Midbrain (tissue), 1 donor: ENCODE measurements at places on chromosomes 11 and 22.
A peak's percentile ranks its signal among the peaks of the same experiment; 100 is the strongest.

DNA sequence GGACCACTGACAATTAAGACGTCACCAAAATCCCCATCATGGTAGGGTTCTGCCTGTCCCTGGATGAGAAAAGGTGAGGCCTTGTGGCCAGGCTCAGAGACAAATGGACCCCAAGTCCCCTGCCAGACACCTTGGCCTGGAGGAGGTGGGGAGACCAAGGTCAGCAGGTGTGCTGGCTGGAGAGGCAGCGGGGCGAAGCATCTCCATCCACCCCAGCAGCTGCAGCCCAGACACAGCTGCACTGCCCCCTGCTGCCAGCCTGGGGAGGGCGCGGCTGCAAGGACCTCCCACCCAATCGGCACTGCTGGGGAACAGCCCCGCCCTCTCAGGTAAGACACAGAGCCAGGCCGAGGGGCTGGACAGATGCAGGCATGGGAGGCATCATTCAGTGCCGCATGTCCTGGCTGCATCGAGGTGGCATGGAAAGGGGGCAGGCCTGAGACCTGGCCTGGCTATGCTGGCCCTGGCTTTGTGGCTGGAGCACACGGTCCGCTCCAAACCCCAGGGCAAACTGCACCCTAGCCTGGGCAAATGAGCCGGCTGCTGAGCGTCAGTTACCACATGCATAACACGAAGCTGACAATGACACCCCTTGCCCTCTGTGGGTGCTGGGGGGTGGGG is 12.2 kb upstream of the MFNG start:
- no peak for DNase-seq

DNA sequence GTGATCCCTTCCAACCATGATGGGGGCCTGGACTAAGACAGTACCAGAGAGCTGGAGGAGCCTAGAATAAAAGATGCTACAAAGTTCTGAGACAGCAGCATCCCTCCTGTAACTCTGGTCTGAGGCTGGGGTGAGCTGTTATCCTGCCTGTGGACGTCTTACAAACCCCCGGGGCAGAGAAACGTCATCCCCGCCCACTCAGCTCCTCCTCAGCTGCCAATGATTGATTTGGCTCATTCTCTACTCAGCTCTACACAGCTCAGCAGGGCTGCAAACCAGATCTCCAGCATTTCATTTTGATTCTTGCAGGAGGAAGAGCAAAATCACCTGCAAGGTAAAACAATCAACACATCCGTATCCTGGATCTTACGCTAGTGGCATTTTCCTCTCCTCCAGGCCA is 55.5 kb downstream of the CSNK2A3 start:
- no peak for DNase-seq

- DNase-seq = peak; percentile 85
These were observed 7.4 kb downstream of the USP2 start for GRCh38 chr11:119373921-119374631.

GRCh38 chr11:22930816-22931594 is 70.7 kb upstream of the CCDC179 start:
- DNase-seq = no peak

- DNase-seq = no peak
These were observed 57.8 kb downstream of the PPP6R2 start for GRCh38 chr22:50400931-50401330.

DNA sequence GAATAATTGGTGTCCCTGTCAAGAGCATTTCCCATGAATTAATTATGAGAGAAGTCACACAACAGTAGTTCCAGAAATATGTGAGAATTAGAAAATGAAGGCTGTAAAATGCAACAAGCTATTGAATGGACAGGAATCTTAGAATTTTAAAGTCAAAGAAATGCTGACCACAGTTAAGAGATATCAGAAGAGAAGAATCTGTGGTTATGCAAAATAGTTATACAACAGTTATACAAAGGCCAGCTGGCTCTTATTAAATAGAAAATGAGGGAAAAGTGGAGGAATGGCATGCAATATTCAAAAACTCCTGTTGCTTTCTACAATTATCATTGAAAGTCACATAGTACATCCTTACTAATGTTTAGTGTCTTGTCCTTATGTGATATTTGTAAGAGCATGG is 27.4 kb downstream of the CASP12 start:
- DNase-seq = no peak

DNA sequence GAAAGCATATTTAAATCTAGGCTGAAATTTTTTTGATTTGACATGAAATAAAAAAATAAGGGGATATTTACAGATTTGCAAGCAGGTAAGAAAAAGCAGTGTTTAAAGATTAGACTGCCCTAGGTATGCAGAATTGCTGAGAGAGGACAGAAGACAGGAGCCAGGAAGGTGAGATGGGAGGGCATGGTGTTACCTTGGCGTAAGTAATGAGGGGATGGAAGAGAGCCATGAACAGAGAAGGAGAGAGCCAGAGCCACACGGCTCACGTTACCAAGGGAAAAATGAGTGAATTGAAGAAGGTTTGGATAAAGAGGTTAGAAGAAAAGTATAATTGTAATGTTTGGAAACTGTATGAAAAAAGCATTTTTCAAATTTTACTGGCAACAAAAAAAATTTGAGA is 904.3 kb downstream of the OPCML start:
- no peak for DNase-seq

DNA sequence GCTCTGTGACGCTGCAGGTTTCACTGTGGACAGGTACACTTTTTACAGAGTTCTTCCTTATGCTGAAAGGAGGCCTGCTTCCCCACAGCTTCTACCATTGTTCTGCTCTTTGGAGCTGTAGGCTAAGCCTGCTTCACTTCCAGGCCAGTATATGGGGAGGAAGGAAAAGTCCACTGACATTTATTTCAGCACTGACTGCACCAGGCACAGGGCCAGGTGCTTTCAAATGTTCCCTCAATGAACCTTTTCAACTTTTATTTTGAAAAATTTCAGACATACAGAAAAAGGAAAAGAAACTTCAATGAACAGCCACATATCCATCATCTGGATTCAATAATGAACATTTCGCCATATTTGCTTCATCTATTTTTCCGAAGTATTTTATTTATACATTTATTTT is 22.0 kb downstream of the POU2F3 start:
- DNase-seq = no peak

DNA sequence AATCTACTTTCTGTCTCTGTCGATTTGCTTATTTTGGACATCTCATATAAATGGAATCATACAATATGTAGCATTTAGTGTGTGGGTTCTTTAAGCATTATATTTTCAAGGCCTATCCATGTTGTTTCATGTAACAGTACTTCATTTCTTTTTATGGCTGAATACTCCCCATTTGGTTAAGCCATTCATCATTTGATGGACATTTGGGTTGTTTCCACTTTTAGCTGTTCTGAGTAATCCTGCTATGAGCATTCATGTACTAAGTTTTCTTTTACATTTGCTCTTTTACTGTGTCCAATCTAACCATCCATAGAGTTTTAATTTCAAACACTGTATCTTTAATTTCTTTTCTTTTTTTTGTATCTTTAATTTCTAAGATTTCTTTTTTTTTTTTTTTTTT is 55.6 kb upstream of the SPTBN2 start:
- DNase-seq = no peak

GRCh38 chr22:40648386-40648785 is 11.9 kb upstream of the MRTFA start:
- DNase-seq = no peak

DNA sequence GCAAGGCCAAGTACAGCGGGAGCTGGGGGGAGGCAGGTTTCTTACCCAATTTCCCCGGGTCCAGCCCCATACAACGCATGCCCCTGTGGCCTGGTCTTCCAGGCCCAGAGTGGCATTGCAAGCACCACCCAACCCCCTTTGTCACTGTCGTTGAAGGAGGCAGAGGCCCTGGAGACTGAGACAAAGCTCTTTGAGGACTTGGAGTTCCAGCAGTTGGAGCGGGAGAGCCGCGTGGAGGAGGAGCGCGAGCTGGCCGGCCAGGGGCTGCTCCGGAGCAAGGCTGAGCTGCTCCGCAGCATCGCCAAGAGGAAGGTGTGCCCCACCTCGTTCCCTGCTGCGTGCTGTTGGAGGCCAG is 27.8 kb downstream of the PHLDB1 start:
- no peak for DNase-seq

DNA sequence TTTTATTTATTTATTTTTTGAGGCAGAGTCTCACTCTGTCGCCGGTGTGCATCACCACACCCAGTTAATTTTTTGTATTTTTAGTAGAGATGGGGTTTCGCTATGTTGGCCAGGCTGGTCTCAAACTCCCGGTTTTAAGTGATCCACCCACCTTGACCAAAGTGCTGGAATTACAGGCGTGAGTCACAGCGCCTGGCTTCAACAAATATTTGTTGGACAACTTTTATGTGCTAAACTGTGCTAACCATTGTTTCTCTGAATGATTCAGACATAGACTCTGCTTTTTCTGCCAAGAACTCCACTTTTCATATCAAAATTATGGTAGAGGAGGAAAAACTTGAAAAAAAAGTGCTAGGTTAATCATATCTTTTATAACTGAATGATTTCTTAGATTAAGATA is 36.3 kb downstream of the MMP7 start:
- no peak for DNase-seq

DNA sequence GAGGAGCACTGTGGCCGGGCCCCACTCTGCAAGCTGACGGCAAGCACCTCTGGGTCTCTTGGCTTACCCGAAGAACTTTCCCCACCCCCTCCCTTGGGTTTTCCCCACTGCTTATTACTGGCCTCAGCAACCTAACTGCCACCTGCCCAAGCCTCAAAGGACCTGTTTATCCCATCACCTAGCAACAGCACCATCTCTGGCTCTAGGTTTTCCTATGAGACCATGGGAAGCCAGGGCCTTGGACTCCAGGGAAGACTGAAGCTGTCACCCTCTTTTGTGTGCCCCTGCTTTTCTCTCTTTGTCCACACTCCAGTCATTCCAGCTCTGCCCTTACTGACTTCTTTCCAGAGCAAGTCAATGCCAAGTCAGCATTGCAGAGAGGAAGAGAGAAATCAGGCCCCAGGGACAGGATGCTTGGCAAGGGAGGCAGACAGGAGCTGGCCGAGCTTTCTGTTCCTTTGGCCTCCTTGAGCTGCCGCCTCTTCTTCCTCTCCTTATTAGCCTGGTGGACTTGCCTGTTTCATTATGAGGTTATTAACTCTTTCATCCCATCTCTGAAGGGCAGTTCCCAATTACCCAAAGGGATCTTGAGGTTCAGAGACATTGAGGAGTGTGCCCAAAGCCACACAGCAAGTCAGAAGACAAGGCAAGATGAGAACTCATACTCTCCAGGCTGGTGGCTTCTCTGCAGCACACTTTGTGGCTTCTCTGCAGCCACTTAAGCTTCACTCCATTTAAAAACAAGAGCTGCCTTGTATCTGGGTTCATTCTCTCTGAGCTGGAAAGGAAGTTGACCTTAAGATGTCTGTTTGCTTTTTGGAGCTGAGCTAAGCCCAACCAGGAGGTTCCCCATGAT is at the start of gene SMIM35:
TSS of gene SMIM35 (minus strand) at position 51 of the 856 bp plus-strand sequence. CDS start 206 bp downstream, outside the sequence.
- DNase-seq = peak; percentile 9

- no peak for DNase-seq
These were observed 174.7 kb downstream of the TBC1D22A start for GRCh38 chr22:46937185-46937584.

GRCh38 chr11:64762674-64763525 is 3.1 kb upstream of the PYGM start:
- peak; percentile 43 for DNase-seq

DNA sequence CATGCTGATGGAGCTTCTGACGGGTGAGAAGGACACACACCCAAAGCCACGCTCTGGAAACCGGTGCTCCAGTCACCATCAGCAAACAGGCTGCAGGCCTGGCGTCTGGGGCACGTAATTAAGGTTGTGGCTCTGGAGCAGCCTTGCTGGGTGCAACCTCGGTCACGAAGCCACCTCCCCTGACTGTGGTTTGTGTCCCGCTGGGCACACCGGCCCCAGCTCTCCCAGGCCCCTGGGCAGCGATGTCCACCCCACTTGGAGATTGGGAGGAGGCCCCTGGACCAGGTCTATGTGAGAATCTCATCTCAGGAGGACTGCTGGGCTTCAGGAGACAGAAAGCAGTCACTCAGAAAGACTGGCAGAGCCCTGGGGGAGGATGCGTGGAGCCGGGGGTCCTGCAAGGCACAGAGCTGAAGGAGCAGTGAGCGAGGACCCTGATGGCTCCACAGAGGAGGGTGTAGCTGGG is 631.6 kb downstream of the BRD1 start:
- no peak for DNase-seq
